ENCODE measurements at places on chromosomes 3 and 15.

DNA sequence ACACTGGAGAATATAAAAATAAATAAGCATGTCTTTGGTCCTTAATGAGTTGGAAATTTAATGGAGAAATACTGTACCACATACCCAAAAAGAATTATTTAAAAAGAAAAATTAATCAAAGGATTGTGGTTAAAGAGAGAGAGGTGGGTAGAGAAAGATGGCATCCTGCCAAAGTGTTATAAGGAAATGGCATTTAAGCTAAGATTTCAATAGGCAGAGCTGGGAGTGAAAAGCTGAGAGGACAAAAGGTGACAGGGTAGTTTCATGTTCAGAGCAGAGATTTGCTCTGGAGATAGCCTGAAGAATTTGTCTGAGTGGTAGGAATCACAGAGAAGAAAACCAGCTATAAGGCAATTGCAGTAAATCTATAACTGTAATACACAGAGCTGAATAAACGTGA is 181.0 kb downstream of the SI start:
- no peak for DNase-seq

DNA sequence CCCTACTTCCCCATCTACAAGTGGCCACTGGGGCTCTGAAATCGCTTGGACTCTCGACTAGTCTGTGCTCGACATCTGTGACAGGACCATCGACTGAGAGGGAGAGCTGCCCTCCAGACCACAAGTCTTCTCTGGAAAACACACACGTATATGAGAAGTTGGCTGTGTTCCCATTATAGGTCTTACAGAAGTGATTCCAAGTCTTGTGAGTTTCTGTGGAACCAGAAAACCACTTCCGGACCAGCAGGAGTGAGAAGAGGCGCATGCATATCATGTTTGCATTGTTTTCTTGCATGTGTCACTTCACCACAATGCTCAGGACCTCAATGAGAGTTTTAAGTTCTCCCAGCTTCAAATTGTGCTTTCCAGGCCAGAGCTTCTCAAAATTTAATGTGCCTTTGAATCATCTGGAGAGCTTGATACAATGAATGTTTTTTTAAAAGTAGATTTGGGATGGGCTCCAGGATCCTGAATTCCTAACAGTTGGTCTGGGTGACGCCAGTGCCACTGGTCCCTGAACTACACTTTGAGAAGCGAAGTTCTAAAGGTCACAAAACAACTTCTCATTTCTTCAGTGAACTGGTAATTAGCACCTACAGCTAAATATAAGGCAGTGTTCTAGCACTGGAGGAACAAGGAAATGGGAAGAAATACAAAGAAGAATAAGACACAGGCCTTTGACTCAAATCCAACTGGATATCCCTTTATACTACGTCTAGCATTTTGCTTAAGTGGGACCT is 15.7 kb downstream of the LIPC start:
- no peak for DNase-seq

- no peak for DNase-seq
Measured at GRCh38 chr3:155086051-155086450, 5.9 kb downstream of the MME start.

GRCh38 chr3:194119831-194120590 is 15.9 kb upstream of the HES1 start:
- DNase-seq: no peak

DNA sequence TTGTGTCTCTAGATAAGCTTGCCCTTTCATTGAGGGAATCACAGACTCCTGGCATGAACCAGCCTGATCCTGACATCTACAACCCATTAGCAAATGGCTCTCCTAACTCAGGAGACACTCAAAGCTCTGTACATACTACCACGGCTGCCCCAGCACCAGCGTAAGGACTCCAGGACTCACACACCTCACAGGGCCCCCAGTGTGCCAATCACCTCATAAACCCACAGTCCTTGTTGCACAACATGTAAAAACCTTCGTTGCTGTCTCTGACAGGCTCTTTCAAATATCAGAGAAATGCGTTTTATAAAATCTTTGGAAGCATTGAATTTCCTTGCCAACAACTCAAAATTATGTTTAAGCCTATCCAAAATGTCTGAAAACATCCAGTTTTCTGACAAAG is 7.3 kb downstream of the FYCO1 start:
- no peak for DNase-seq

DNA sequence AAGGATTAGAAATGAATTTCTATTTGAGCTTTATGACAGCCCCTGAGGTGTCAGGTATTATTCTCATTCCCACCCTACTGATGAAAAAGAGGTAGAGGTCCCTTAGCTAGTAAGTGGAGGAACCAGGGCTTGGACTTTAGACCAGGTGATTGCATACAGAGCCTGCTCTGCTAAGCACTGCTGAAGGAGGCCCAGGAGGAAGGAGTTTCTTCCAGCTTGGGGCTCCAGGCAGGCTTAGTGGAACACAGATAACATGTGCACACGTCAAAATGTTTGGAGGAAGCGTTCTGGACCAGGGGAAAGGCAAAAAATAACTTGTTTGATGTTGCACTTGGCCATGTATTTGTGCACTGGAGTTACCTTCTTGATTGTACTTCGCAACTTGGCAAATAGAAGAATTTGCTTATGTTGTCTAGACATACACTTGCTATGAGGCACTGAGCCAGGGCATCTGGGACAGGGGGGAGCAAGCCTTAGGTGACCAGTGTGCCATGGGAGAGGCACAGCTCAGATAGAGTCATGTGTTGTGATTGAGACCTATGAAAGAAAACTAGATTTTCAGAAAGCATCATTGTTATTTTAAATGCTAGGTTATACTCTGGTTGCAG is 22.4 kb downstream of the IFT122 start:
- no peak for DNase-seq

All from NCI-H1694 treated with DMSO at 0.1 percent for 48 hours (cell line).